ENCODE measurements at places on chromosomes 4 and X. TPM values are rescaled to one million over a fixed set of nuclear protein-coding genes. Genes with fewer than 3 reads are reported as not detected.

APELA gene
- total RNA-seq: not detected

PNMA6A gene
- total RNA-seq: 1.7 TPM

GRCh38 chrX:19866626-19867410 lies 20.6 kb downstream of the SH3KBP1 start:
- DNase-seq: no peak

DNA sequence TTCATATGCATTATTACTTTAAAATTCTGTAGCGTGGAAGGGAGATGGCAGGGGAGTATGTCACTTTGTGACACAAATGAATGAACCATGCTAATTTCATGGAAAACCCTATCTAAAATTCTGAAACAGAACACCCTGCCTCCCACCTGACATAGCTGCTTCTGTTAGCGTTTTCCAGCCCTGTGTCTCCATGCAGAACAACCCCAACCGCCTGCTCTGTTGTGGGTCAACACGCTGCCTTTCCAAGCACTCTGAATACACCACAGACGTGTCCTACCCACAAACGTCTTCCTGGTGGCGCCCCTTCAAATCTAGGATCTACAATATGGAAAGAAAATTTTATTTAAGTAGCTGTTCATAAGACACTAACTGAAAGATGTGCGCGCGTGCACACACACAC lies 238.6 kb downstream of the TRIML1 start:
- no peak for DNase-seq

DNA sequence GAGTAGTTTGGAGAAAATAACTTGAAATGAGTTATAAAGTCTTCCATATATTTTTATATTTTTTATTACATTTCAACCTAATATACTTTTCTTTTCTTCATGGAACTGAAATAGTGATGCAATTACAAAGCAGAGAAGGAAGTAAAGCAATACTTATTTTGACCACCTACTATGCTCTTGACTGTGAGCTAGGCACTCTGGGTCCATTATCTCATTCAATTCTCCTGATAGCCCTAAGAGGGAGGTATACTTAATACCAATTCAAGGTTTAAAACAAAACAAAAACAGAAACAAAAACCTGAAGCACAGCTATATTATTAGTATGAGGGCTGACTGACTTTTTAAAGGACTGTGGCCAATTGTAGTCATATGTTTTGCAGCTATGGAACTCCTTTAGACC lies 193.5 kb downstream of the MAD2L1 start:
- DNase-seq: no peak

HTATSF1 gene
- total RNA-seq: 76.2 TPM

GRCh38 chr4:107645604-107646003 lies 74.4 kb downstream of the PAPSS1 start:
- DNase-seq: no peak

DNA sequence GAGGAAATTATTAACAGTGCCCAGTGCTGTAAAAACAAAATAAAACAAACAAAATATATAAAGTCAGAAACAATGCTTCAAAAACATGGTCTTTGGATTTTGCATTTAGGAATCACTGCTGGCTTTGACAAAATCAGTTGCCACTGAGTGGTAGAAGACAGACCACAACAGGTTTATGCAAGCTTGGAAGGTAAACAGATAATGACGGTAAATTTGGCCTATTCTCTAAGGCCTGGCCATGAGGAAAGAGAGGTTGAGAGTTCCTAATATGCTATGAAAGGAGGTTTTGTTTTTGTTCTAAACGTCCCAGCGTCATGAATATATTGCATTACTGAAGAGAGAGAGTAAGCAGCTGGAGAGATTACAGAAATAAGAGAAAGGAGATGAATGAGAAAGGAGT lies 629.4 kb downstream of the STPG2 start:
- no peak for DNase-seq

GABRG1 gene
- total RNA-seq: not detected

DNA sequence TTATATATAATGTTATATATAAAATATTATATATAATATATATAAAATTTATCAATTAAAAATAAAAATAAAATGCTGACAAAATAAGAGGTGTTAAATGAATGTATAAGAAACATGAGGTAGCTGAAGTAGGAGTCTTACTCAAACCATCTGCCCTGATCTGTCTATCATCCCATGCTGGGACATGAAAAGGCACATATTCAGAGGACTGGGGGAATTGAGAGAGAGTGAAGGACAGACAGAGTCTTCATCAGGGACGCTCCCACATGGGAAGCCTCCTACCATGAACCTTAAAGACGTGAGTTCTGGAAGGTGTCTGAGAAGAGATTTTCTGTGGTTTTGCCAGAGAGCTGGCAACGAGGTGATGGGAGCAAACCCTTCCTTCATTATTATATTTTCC lies 4.1 kb upstream of the ARSF start:
- DNase-seq: no peak

PRPS2 gene
- total RNA-seq: 8.0 TPM

HTN1 gene
- not detected for total RNA-seq

DNA sequence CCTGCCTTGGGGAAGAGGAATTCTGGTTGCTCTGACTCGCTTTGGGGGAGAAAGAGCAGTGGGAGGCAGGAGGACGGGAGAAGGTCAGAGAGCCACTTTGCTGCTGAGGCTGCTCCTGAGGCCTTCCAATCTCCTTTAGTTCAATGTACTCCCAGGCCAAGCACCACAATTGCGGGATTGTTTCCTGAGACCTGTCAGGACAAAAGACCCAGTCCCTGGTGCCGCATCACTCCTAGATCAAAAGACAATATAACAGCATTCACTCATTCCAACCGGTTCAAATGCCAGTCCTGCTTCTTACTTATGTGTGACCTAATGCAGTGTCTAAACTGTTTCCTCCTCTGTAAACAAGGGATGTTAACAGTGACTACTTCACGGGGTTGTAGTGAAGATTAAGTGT lies 106.4 kb downstream of the TRIML1 start:
- no peak for DNase-seq

Measured in right atrium auricular region (tissue), 2 donors.